ENCODE measurements at places on chromosomes 7 and 10. TPM values are rescaled to one million over a fixed set of nuclear protein-coding genes. Genes with fewer than 3 reads are reported as not detected.

DNA sequence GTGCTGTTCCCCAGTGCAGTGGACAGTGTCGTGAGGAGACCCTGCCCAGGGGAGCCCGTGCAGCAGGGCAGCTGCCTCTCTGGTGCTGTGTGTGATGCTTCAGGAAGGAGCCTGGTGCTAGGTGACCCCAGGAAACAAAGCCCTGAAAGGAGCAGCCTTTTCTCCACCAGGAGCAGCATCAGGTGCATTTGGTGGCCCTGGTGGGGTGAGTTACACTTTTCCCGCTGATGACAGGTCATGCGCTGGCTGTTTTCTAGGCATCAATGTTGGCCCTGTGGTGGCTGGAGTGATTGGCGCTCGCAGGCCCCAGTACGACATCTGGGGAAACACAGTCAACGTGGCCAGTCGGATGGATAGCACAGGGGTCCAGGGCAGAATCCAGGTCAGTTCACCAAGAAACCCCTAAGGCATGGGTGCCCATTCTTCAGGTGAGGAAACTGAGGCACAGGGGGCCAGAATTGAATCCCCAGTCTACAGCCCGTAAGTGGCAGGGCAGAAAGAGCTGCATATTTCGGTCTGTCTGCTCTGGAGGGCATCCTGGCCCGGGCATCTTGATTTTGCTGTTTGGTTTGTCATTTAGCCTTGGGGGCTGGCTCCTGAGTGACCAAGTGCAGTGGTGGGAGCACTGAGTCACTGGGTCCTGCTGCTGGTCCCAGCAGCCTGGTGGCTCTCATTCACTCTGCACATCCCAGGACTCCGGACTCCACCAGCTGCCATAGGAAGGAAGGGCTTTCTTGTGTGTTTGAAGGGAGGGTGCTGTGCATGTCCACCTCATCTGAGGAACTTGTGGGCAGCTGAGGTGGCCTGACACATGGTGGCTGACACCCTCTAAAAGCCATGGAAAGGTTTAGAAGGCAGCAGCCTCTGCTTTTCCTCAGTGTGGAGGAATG is 136.3 kb downstream of the ADCY1 start:
- H3K36me3 ChIP-seq, result peaks cover 61% of the 10 kb centered on the region
- H3K27me3 ChIP-seq, result no peaks in the 10 kb centered on the region
- no peak overlapping the region for H3K27ac ChIP-seq
- H3K4me1 ChIP-seq, result no peaks in the 10 kb centered on the region
- H3K4me3 ChIP-seq, result no peak overlapping the region

GRCh38 chr10:72389014-72389413 is 34.3 kb upstream of the DNAJB12 start:
- no peaks in the 10 kb centered on the region for H3K36me3 ChIP-seq
- no peak for DNase-seq
- no peaks in the 10 kb centered on the region for H3K4me1 ChIP-seq
- no peaks in the 10 kb centered on the region for H3K27me3 ChIP-seq
- no peak overlapping the region for H3K27ac ChIP-seq
- H3K4me3 ChIP-seq, result no peak overlapping the region

GRCh38 chr7:28739826-28740225 is 218.3 kb downstream of the TRIL start:
- no peak overlapping the region for H3K4me3 ChIP-seq
- DNase-seq, result peak; percentile 69
- H3K4me1 ChIP-seq, result no peaks in the 10 kb centered on the region
- no peaks in the 10 kb centered on the region for H3K27me3 ChIP-seq
- H3K36me3 ChIP-seq, result no peaks in the 10 kb centered on the region

Gene TNRC18
- total RNA-seq, result 42.5 TPM

GRCh38 chr10:4459531-4459930 is 366.5 kb upstream of the AKR1E2 start:
- DNase-seq, result no peak
- H3K27me3 ChIP-seq, result no peaks in the 10 kb centered on the region
- H3K4me3 ChIP-seq, result no peak overlapping the region

Gene FRMD4A
- total RNA-seq, result 75.4 TPM

- peaks cover 25% of the 10 kb centered on the region for H3K36me3 ChIP-seq
- H3K27me3 ChIP-seq, result no peaks in the 10 kb centered on the region
- H3K4me1 ChIP-seq, result peaks cover 54% of the 10 kb centered on the region
- H3K4me3 ChIP-seq, result no peak overlapping the region
- H3K27ac ChIP-seq, result no peak overlapping the region
Observed at GRCh38 chr10:102593074-102593803, 51.0 kb upstream of the TRIM8 start.

GRCh38 chr7:73701357-73701995 is 18.0 kb downstream of the STX1A start:
- H3K4me3 ChIP-seq, result no peak overlapping the region
- H3K27ac ChIP-seq, result no peak overlapping the region
- no peaks in the 10 kb centered on the region for H3K27me3 ChIP-seq
- DNase-seq, result peak; percentile 40

Gene XRCC2
- total RNA-seq, result 4.5 TPM

- H3K27ac ChIP-seq, result no peak overlapping the region
- H3K36me3 ChIP-seq, result no peaks in the 10 kb centered on the region
- no peaks in the 10 kb centered on the region for H3K27me3 ChIP-seq
- DNase-seq, result no peak
Observed at GRCh38 chr7:148507787-148508186, 82.8 kb upstream of the C7orf33 start.

- DNase-seq, result no peak
- no peaks in the 10 kb centered on the region for H3K4me1 ChIP-seq
- no peak overlapping the region for H3K4me3 ChIP-seq
- no peaks in the 10 kb centered on the region for H3K36me3 ChIP-seq
Observed at GRCh38 chr7:26091933-26092332, 60.1 kb upstream of the NFE2L3 start.

GRCh38 chr10:49518982-49519578 is 19.8 kb downstream of the ERCC6 start:
- no peak overlapping the region for H3K4me3 ChIP-seq
- no peak overlapping the region for H3K27ac ChIP-seq
- no peaks in the 10 kb centered on the region for H3K27me3 ChIP-seq
- H3K36me3 ChIP-seq, result peaks cover 2% of the 10 kb centered on the region
- peaks cover 20% of the 10 kb centered on the region for H3K4me1 ChIP-seq
- no peak for DNase-seq

DNA sequence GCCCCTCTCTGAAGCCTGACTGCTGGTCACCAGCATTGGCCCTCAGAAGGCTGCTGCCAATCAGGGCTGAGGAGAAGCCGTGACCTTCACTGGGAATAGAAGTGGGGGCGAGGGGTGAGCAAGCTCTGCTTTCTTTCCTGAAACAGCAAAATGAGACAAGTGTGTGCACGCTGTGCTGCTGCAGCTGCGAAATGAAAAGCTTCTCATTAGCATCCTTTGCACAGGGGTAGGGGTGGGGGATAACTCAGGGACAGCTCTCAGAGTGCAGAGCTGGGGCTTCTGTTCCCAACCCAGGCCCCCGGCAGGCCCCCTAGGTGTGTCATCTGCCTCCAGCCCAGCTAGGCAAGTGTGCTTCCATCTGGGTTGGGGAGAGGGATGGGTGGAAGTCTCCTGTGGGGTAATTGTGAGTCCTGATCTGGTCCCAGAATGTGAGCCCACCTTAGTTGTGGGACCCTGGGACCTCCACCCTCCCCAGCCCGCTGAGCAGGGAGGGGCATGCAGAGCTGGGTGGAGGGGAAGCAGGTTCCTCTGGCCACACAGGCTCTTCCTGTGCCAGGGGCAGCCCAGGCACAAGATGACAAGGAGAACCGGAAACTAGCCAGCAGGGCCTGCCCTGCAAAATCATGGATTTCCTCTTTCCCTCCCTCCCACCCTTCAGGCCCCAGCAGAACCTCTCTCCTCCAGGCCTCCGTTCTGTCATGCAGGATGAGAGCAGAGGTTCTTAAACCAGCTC is 22.2 kb downstream of the ZNF467 start:
- H3K36me3 ChIP-seq, result no peaks in the 10 kb centered on the region
- H3K4me1 ChIP-seq, result peaks cover 7% of the 10 kb centered on the region
- H3K4me3 ChIP-seq, result no peak overlapping the region
- H3K27me3 ChIP-seq, result no peaks in the 10 kb centered on the region

Gene CLCN1
- total RNA-seq, result 0.28 TPM

Gene UCN3
- 0.50 TPM for total RNA-seq

Gene TMEM229A
- 2.1 TPM for total RNA-seq

DNA sequence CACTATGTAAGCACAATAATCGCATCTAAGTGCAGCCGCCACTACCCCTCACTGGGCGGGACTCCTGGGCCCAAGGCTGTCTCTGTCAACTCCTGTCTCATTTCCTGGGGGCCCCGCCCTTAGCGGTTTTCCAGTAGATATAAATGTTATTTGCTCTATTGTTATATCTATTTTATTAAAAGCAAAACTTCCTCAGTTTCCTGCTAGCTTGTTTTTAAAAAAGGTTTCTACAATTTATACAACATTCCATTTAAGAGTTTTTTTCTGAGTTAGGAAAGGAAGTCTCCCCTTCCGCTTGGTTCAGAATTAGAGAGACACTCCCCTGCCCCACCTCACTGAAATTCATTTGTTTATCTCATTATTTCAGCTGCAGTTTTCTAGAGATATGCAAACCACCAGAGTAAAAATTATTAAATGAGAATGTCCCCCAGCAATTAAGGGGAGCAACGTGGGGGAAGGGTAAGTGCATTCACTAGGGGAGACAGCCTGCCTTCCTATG is 82.7 kb downstream of the RAMP3 start:
- no peak overlapping the region for H3K27ac ChIP-seq
- H3K36me3 ChIP-seq, result no peaks in the 10 kb centered on the region
- H3K4me1 ChIP-seq, result peaks cover 5% of the 10 kb centered on the region
- no peaks in the 10 kb centered on the region for H3K27me3 ChIP-seq

DNA sequence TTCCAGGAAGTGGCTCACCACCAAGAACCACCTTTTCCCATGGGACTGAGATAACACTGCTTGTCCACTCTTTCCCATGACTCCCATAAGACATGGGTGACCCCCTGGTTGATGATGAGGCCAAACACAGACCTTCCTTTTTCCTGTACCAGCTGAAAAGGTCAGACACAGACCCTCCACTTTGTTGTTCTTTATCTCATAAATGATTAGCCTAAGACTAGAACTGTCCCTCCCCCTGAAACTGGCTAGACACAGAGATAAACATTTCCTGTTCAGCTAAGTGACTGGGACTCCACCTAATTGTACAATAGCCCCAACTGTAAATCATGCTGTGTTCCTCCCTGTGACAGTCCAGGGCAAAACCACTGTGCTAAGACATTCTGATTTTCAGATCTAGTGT is 8.2 kb upstream of the NRG3 start:
- no peaks in the 10 kb centered on the region for H3K4me1 ChIP-seq
- DNase-seq, result no peak
- H3K27me3 ChIP-seq, result no peaks in the 10 kb centered on the region
- no peak overlapping the region for H3K4me3 ChIP-seq
- H3K27ac ChIP-seq, result no peak overlapping the region
- H3K36me3 ChIP-seq, result no peaks in the 10 kb centered on the region

- H3K4me3 ChIP-seq, result no peak overlapping the region
- no peak for DNase-seq
- no peaks in the 10 kb centered on the region for H3K36me3 ChIP-seq
- no peak overlapping the region for H3K27ac ChIP-seq
Observed at GRCh38 chr7:35839860-35840854, 39.3 kb downstream of the SEPTIN7 start.

- H3K27ac ChIP-seq, result no peak overlapping the region
- no peaks in the 10 kb centered on the region for H3K27me3 ChIP-seq
- H3K4me1 ChIP-seq, result peaks cover 23% of the 10 kb centered on the region
- no peak overlapping the region for H3K4me3 ChIP-seq
Observed at GRCh38 chr10:13658264-13658663, 71.5 kb downstream of the PRPF18 start.
